NCI-H524 treated with DMSO at 0.1 percent for 48 hours (cell line): ENCODE measurements at places on chromosomes 5 and 9.

DNA sequence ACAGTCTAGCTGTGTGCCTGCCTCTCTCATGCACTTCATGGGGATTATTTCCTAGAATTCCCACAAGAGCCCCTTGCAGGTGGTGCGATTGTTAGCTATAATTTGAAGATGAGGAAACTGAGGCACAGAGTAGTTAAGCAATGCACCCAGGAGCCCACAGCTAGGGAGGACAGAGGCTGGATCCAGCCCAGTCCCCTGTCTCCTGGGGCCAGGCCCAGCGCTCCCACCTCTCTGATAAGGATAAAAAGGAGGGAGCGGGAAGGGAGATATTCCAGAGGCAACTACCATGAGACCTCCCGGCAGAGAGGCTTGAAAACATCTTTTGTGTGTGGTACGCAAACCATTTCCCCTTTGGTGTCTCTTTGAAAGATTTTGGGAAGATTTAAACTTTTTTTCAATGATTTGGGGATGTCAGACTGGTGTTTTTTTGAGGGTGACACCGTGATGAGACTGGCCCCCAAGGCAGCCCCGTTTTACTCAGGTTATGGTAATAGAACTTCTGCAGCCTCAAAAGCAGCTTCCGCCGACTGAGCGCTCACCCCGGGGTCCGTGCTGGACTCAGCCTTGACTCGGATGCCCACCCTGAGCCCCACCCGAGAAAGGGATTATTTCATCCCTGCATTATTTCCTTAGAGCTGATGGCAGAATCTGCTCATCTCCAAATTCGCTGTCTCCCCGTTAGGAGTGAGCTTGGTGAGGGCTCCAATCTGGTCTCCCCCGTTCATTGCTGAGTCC is 144.7 kb upstream of the IER5L start:
- DNase-seq: no peak

GRCh38 chr5:181190711-181191525 is 14.1 kb downstream of the TRIM7 start:
- no peak for DNase-seq

DNA sequence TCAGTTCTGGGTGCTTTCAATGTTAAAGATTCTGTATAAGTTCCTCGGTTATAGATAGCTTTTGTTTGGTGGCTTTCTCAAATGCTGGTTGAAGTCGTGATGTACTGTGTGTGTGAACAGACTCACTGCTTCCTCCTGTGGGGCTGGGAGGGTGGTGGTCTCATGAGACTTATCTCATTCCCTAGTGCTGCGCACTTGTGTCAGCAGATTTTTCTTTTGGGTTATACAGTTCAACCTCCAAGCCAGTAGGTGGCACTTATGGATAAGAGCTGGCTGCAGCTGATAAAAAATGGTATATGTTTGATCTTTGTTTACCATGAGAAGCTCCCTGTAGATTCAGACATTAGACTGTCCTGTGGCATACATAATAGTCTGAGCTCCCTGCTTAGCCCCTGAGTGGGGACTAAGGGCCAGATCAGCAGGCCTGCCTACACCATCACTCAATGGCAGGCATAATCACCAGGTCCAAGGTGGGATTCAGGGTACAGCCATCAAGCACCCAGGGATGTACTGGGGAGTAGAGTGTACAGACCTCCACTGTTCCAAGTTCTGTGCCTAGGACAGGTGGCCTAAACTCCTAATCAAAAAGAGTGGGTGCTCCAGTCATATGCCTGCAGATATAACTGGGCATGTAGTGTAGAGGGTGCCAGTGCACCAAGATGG is 174.2 kb downstream of the OXCT1 start:
- DNase-seq: no peak

DNA sequence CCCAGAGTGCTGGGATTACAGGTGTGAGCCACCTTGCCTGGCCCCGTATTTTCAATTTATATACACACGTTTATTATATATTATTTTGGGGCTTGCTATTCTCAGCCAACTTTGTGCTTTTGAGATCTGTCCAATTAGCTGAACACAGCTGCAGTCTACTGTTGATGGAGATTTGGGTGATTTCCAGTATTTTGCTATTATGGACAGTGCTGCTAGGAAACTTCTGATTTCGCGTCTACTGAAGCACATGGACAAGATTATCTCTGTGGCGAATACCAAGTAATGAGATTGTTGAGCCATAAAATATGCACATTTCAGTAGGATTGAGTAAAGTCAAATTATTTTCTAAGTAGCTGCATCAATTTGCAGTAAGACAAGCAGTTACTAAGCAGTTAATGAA is 1731.2 kb upstream of the CDH6 start:
- no peak for DNase-seq

DNA sequence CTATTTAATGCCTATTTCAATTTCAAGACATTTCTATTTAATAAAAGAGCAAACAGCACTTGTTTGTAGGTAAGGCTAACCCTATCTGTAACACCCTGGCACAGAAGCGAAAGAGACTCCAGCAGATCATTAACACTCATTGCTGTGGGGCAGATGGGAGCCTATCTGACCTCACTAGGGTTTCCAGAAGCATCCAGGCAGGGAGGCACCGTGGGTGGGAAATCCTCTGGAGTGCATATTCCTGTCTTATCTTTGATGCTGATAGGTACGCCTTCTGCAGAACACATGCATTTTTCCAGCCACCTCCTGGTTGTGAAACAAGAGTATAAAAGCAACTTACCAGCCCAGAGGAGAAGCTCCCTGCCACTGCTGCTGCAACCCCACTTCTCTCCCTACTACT is 233.7 kb downstream of the GLIS3 start:
- no peak for DNase-seq

GRCh38 chr5:173454736-173455598 is 126.8 kb upstream of the STC2 start:
- no peak for DNase-seq

- DNase-seq: no peak
These were observed 269.8 kb downstream of the SYK start for GRCh38 chr9:91071184-91071990.

DNA sequence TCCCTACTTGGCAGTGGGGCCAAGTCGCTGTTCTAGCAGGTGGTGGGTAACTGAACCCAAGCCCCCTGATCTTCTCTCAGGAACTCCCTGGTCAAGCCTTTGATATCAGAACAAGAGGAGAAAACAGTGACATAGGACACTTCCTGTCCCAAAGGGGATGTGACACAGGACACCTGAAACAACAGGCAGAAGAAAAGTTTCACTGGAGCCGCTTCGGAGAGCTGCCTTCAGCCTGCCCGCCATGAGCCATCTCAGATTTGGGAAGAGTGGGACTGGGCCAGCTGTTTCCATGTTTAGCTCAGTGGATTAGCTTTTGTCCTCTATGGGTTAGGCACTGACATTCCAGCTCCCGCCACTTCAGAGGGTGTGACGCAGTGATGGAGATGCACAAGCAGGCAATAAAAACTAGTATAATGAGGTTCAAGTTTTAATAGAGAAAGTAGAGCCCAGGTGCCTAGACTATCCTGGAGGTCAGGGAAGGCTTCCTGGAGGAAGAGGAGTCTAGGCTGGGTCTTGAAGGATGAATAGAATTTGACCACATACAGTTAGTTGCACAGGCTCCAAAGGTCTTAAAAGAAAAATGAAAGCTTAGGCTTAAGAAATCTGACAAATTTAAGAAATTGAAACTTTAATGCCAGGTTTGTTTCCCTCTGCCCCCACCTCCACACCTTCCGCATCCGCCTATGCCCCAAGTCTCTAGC is 104.1 kb upstream of the SPRY4 start:
- peak; percentile 8 for DNase-seq

- no peak for DNase-seq
These were observed 68.9 kb downstream of the PTCH1 start for GRCh38 chr9:95447660-95448420.

DNA sequence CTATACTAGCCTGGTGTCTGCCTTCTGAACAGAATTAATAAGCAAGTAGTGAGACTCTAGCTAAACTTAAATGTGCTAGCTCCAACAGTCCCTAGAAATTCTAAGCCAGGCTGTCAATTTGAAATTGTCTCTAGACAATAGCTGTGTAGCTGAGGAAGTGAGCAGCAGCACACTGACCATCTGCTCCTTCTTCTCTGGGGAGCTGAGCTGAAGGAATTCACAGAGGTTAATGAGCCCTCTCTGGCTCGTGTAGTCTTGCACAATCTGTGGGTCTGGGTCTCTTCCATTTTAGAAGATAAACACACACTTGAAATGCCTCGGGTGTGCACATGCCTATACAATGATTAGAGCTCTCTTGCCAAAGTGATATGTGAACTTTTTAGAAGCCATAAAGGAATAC is 63.5 kb upstream of the BARX1 start:
- peak; percentile 56 for DNase-seq

DNA sequence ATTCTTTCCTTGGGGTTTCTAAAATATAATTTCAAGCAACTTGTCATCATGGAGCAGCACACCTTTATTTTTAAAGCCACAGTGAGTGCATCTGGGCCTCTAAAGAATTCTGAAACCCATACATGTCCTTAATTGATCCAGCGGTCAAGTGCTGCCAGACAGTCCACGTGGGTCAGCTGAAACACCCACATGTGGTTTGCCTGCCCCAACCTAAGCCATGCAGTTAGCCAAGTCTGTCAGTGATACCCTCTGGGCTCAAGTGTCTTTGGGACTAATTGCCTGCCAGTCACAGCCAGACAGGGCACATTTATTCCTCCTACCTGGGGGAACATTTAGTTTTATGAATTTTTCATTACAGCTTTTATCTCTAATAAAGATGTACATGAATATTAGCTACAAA is 291.4 kb upstream of the SLC30A5 start:
- no peak for DNase-seq

GRCh38 chr9:127426756-127427155 is 2.6 kb downstream of the ZNF79 start:
- no peak for DNase-seq

DNA sequence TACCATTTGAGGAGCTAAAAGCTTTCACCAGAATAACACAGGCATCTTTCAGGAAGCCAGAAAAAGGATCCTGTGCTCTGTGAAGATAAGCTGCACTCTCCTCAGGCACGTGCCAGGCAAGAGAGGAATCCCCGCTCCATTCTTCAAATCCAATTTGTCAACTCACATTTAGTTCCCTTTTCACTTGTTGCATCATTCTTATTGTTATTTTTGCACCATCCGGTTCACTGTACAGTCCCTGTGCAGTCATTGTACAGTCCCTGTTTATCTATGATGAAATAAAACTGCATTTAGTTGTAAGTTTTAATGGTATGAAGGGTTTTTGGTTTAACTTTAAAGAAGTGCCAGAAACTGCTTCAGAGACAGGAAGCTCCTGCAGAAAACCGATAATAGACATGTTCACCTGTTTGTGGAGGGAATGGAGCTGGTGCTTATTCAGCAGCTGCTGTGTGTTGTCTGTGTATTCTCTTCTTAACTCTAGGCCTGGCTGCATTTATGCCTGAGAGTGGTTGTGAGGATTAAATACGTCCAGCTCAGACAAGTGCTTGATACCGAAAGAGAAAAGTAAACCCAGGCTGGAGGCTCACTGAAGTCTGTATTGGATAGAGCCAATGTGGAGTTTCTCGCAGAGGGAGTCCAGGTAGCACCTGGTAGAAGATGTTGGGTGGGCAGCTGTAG is 22.4 kb downstream of the IFNW1 start:
- DNase-seq: no peak

GRCh38 chr9:134538856-134539566 is 102.6 kb upstream of the COL5A1 start:
- no peak for DNase-seq

DNA sequence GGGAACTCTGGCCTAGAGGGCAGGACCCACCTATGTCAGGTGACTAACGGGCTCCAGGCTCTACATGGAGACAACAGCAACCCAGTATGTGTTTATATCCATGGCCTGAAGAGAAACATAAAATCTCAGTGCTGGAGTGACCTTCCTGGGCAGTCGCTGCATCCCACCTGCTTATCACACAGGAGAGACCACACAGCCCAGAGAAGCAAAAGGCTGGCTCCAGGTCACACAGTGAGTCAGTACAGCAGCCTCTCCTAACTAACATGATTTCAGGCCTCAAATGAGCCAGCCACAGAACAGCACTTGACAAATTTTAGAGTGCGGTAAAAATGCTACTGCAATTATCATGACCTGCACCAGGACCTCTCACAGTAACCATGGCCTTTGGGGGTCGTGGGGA is 54.0 kb upstream of the TGFBR1 start:
- DNase-seq: no peak

DNA sequence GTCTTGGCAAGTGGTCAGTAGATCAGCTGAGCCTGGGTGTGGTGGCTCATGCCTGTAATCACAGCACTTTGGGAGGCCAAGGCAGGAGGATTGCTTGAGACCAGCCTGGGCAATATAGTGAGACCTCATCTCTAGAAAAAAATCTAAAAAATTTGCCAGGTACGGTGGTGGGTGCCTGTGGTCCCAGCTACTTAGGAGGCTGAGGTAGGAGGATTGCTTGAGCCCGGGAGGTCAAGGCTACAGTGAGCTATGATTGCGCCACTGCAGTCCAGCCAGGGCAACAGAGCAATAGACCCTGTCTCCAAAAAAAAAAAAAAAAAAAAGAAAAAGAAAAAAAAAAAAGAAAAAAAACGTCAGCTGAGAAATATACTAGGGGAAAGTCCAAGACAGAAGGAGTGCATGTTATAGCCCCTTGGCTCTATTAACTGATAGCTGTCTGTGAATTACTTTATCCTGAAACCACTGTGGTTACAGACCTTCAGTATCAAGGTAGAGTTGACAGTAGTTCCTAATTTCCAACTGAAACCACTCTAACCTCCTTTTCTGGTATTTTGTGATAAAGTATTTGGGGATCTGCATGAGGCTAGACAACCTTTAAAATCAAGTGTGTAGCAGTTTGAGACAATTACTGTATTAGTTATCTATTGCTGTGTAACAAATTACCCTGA is 2.3 kb upstream of the INIP start:
- no peak for DNase-seq

DNA sequence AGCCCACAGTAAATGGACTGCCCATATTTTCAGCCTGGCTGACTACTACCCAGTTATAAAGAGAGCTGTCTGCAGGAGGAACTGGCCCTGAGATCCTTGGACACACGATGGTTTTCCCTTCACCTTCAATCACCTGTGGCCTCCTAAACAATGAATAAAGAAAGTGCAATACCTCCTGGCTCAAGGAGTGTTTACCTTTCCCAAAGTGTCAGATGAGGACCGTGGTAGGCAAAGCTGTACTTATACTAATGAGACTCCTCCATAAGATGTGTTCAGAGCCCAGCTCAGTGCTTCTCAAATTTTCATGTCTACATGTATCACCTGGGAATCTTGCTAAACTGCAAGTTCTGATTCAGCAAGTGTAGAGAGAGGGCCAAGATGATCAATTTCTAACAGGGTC is 284.5 kb upstream of the VLDLR start:
- no peak for DNase-seq

GRCh38 chr5:177116631-177117373 is 16.8 kb upstream of the NSD1 start:
- no peak for DNase-seq
